ENCODE measurements at places on chromosomes 6 and 20.

DNA sequence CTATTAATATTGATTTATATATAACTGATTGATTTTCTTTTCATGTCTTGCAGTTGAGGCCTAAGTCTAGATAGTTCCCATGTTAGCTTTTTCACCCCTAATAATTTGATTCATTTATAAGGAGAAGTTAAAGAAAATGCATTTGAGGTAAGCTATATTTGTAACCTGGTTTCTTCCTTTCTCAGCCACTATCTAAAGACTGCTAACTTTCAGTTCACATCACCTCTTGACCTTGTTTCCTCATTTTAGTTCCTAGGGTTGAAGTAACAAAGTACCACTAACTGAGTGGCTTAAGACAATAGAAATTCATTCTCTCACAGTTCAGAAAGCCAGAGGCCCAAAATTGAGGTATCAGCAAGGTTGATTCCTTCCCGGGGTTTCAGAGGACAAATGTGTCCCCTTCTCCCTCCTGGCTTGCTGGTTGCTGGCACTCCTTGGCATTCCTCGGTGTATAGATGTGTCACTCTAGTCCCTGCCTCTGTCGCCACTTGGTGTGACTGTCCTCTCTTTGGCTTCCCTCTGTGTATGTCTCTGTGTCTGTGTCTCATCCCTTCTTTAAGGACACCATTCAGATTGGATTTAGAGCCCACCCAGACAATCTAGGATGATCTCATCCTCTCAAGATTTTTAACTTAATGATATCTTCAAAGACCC is 55.9 kb upstream of the C20orf144 start:
- DNase-seq = no peak
- no peaks in the 10 kb centered on the region for H3K27me3 ChIP-seq
- H3K4me3 ChIP-seq = no peak overlapping the region
- H3K27ac ChIP-seq = no peak overlapping the region
- H3K4me1 ChIP-seq = no peaks in the 10 kb centered on the region

- no peak overlapping the region for H3K4me3 ChIP-seq
- DNase-seq = no peak
- no peaks in the 10 kb centered on the region for H3K27me3 ChIP-seq
- H3K36me3 ChIP-seq = no peaks in the 10 kb centered on the region
- no peak overlapping the region for H3K27ac ChIP-seq
Observed at GRCh38 chr6:4885341-4885933, 109.2 kb downstream of the CDYL start.

DNA sequence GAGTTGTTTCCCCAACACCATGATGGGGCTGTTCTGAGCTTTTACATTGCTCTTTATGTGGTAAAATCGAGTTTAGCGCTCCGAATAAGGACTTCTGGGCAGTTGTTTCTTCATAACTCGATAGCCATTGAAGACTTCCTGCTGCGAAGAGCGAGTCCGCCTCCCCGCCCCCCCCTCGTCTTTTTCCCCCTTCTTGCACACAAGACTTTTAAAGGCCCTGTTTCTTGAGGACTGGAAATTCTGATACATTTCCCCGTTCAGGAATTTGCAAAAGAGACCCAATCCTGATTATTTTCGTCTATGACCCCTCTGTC is 1.5 kb upstream of the CITED2 start:
- peak overlapping the region; percentile 97 for H3K27ac ChIP-seq
- H3K36me3 ChIP-seq = peaks cover 11% of the 10 kb centered on the region

DNA sequence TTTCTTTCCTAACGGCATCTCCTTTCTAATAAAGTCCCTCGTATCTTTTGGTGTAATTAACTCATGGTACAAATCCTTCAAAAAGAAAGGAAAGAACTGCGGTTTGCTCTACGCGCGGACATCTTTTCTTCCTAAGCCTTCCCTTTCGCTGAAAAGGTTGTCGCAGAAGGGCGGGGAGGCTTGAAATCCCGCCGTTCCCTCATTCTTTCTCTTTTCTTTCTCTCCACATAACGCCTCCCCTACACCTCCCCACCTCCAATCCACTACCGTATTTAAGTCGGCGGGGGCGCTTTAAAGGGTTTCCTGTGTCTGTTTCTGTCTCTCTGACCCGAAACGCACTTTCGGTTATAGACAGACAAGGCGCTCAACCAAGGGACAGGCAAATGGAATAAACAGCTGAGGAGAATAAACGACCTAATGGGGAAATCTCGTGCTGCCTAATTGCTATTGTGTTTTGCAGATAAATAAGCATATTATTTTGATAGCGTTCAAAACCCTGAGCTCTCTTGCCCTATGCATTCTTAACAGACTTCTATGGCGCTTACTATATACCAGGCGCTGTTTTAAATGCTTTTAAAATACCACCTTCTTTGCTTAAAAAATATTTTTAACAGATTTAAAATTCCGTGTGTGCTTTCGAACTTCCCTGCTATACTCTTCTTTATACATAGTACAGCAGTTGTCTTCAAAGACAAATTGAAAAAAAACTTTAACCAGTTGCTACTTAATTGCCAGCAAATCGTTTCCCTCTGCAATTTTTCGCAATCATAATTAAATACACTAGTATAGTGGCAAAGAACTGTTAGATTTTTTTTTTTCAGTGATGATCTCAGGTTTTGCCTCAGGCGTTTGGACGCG is 2.5 kb upstream of the HEY2 start:
- H3K36me3 ChIP-seq = no peaks in the 10 kb centered on the region
- H3K27me3 ChIP-seq = peaks cover 5% of the 10 kb centered on the region
- no peak overlapping the region for H3K4me3 ChIP-seq
- H3K27ac ChIP-seq = no peak overlapping the region
- peak; percentile 85 for DNase-seq

DNA sequence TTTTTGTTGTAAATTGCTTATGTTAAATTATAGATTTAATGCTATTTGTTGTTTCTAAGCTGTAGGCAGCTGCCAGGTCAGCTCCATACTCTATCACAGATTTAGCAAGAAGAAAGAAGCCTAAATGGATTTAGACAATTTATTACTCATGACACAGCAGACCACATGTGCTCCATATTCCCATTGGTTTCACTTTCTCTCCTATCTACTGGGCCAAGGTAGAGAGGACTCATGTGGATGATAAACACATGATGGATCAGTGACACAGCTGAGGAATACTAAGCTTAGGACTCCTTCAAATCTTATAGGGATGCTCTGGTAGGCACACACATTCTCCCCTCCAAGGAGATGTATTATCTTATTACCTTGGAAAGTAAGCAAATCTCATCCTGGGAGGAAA is 553.0 kb upstream of the ADGRB3 start:
- no peaks in the 10 kb centered on the region for H3K27me3 ChIP-seq
- DNase-seq = peak; percentile 4
- H3K4me3 ChIP-seq = no peak overlapping the region
- no peaks in the 10 kb centered on the region for H3K4me1 ChIP-seq
- H3K27ac ChIP-seq = no peak overlapping the region

- H3K27me3 ChIP-seq = no peaks in the 10 kb centered on the region
- H3K4me3 ChIP-seq = no peak overlapping the region
- no peaks in the 10 kb centered on the region for H3K4me1 ChIP-seq
- no peak overlapping the region for H3K27ac ChIP-seq
- peak; percentile 77 for DNase-seq
Observed at GRCh38 chr6:69958978-69959377, 92.6 kb downstream of the COL19A1 start.

GRCh38 chr6:91045161-91045560 is 458.3 kb upstream of the MAP3K7 start:
- H3K27me3 ChIP-seq = no peaks in the 10 kb centered on the region
- no peak overlapping the region for H3K4me3 ChIP-seq

DNA sequence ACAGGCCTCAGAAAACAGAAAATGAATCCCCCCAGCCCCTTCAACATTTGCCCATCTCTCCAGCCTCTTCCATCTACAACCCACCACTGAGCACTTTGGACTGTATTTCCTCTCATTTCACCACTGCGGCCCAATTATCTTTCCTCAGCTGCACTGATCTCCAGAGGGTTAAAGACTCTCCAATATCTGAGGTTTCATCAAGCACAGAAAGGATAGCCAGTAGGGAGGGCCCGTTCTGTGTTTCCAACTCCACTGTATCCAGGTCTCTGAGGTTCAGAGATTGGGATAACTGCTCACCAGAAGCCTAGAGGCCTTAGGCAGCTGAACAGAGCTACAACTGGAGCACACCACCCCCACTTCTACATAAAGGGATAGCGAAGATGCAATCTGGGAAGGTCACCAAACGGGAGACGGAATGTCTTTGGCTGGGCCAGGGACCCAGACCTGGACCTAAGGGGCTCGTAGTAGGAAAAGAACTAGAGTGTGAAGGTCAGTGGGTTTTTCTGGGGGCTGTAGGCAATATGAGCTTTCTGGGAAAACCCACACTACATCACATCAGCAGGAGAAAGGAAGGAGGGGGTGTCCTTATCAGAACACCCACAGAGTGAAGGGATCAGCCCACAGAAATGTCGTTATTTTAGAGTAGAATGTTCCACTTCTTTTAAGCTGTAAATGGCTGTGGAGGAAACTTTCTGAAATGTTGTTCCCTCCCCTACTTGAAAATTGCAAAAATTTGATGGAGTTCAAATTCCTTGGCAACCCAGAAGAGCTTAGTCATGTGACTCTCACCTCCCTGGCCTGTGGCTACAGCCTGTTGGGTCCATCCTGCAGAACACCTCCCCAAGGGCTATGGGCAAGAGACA is 7.3 kb downstream of the KCNK5 start:
- no peak for DNase-seq
- H3K4me1 ChIP-seq = no peaks in the 10 kb centered on the region
- no peak overlapping the region for H3K27ac ChIP-seq
- no peaks in the 10 kb centered on the region for H3K36me3 ChIP-seq

GRCh38 chr20:41480054-41480770 is 113.6 kb upstream of the EMILIN3 start:
- H3K4me1 ChIP-seq = peaks cover 8% of the 10 kb centered on the region
- H3K27ac ChIP-seq = peak overlapping the region; percentile 52
- H3K36me3 ChIP-seq = peaks cover 62% of the 10 kb centered on the region
- no peaks in the 10 kb centered on the region for H3K27me3 ChIP-seq

DNA sequence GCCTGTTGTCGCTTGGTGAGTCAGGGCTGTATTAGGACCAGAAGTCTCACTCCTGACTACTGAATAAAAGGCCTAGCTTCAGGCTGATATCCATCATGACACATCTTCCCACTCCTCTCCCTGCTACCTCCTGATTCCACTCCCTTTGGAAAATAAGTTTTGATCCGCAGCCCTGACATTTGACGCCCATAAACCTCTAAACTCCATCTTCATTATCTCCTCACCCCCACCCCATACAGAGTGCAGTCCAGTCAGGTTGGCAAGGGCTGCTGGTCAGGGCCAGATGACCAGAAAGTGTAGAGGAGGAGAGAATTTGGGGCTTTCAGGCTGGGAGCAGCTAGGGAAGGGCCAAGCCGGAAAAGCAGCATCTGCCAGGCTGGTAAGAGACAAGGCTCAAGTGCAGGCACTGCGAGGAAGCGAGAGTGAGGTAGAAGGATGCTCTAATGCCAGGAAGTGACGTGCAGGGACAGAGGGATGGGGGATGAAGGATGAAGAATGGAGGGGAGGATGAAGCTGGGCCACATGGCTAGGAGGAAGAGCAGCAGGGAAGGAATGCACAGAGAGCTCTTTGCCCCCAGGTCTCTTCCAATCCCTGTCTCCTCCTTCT is 1.2 kb downstream of the GGT7 start:
- no peaks in the 10 kb centered on the region for H3K36me3 ChIP-seq
- DNase-seq = no peak
- H3K4me3 ChIP-seq = peak overlapping the region; percentile 94
- peaks cover 13% of the 10 kb centered on the region for H3K4me1 ChIP-seq
- H3K27me3 ChIP-seq = no peaks in the 10 kb centered on the region

DNA sequence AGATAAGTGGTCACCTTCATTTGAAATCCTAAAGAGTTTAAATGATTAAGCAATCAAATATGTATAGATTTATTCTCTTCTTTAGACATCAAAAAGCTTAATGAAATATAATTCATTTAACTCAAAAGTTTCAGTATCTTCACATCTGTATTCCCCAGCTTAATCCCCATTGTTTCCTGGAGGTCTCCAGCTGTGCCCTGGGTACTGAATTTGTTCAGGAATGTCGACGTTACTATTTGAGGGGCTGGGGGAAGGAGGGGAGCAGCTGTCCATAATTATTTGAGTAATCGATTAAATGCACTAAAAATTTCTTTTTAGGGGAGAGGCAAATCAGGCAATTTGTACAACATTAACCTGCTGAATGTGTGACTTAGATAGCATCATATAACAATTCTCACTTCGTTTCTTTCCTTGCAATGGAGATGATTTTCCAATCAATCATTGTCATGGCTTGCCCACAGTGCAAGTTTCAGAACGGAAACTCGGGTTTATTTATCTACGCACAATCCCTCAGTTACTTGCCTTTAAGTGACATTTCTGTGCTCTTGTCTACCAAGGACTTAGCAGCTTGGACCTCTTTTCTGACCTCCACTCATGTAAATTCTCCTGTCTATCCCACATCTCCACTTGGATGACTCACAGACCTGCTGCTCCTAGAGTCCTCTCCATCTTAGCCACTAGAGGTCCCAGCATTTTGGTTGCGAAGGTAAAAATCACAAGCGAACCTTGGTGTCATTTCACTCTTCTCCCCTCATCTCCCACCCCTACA is 3.9 kb downstream of the DOK5 start:
- H3K4me3 ChIP-seq = no peak overlapping the region
- H3K36me3 ChIP-seq = no peaks in the 10 kb centered on the region
- peaks cover 31% of the 10 kb centered on the region for H3K27me3 ChIP-seq
- DNase-seq = no peak

GRCh38 chr6:15441215-15441868 is 195.5 kb downstream of the JARID2 start:
- no peaks in the 10 kb centered on the region for H3K27me3 ChIP-seq
- H3K4me1 ChIP-seq = no peaks in the 10 kb centered on the region
- no peak overlapping the region for H3K27ac ChIP-seq
- no peak overlapping the region for H3K4me3 ChIP-seq

DNA sequence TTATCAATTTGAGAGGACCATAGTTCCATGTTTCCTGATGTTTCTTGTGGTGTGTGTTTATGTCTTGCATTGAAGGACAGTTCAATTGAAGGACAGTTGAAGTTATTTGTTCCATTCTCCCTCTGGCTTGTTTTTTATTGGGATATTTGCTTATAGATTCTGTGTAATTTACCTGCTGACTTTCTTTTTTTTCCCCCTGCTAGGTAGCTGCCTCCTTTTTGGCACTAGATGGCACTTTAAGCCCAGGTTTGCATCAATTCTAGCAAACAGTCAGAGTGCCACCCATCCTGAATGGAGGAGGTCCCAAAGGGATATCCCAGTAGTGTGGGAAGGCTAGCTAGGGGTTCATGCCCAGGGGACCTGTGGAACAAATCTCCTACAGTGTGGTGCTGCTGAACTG is 78.1 kb downstream of the CFAP61 start:
- DNase-seq = peak; percentile 1
- H3K4me1 ChIP-seq = no peaks in the 10 kb centered on the region
- no peaks in the 10 kb centered on the region for H3K36me3 ChIP-seq
- no peaks in the 10 kb centered on the region for H3K27me3 ChIP-seq
- H3K4me3 ChIP-seq = no peak overlapping the region

GRCh38 chr6:9539231-9539755 is 875.6 kb downstream of the TFAP2A start:
- H3K4me3 ChIP-seq = no peak overlapping the region
- no peaks in the 10 kb centered on the region for H3K36me3 ChIP-seq
- H3K27ac ChIP-seq = peak overlapping the region; percentile 90
- H3K4me1 ChIP-seq = peaks cover 2% of the 10 kb centered on the region

GRCh38 chr20:21146215-21146614 is 20.3 kb downstream of the KIZ start:
- no peak overlapping the region for H3K27ac ChIP-seq
- H3K36me3 ChIP-seq = peaks cover 11% of the 10 kb centered on the region
- no peaks in the 10 kb centered on the region for H3K27me3 ChIP-seq
- no peak overlapping the region for H3K4me3 ChIP-seq
- H3K4me1 ChIP-seq = no peaks in the 10 kb centered on the region

All from mesenchymal stem cell (in vitro differentiated cells and primary cell).